Colonic mucosa (tissue), 4 donors: ENCODE measurements at places on chromosomes 7 and 10.
A peak's percentile ranks its signal among the peaks of the same experiment; 100 is the strongest.

DNA sequence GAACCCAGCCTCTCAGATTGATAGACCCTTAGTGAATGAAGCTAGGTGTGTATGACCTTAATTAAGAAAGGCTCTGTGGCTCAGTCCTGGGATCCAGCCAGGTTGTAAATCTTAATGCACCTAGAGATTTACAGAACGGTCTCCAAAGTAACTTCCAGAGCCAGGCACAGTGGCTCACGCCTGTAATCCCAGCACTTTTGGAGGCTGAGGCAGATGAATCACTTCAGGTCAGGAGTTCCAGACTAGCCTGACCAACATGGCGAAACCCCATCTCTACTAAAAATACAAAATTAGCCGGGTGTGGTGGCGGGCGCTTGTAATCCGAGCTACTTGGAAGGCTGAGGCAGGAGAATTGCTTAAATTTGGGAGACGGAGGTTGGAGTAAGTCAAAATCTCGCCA, 24.3 kb downstream of the CALHM2 start:
- no peak for DNase-seq

DNA sequence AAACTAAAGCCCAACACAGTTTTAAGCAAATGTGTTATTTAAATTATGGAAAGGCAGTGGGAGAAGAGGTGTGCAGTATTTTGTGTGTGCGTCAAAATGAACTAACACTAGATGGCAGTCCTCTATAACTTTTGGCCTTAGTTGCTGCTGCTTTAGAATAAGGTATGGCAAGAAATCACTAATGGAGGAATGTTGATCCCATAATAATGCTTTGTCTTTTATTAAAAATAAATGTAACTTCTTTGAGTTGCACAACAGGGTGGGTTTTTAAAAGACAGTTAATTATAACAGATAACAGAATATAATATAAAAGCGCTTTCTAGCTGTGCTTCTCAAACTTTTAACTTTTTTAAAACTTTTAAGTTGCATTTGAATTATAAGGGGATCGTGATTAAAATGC, 56.4 kb downstream of the BBS9 start:
- DNase-seq, result no peak

- no peak for DNase-seq
Observed at GRCh38 chr10:58438340-58438871, 53.2 kb downstream of the TFAM start.

DNA sequence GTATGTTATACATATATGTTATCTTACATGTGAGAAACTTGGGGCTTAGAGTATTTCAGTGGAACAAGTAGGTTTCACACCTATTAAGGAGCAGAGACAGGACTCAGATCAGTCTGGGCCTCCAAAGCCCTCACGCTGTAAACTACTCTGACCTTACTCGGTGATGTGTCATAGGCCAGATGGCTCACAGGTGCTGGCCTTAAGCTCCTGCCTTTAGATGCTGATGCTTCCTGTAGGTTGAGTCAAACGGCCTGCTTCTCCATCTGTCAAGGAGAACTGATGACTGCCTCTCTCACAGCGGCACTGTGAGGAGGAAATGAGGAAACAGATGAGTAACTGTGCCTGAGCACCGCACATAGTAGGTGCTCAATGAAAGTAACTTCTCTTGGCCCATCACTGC, 312.6 kb upstream of the COBL start:
- no peak for DNase-seq

DNA sequence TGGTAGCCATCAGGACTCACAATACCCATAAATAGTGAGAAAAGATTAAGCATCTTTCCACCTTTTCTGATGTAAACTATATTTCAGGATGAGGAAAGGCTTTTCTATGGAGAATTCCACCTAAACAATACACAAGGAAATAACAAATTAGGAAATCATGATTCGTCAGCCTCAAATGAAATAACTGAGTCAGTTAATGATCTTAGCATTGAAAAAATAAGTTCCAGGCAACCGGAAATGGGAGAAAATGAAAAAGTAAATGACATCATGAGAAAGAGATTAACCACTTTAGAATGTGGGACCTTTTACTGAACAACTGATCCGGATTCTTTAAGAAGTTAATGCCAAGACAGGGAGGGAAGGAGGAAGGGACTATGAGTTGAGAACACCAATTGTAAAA, 742.3 kb downstream of the TNS3 start:
- DNase-seq, result no peak

DNA sequence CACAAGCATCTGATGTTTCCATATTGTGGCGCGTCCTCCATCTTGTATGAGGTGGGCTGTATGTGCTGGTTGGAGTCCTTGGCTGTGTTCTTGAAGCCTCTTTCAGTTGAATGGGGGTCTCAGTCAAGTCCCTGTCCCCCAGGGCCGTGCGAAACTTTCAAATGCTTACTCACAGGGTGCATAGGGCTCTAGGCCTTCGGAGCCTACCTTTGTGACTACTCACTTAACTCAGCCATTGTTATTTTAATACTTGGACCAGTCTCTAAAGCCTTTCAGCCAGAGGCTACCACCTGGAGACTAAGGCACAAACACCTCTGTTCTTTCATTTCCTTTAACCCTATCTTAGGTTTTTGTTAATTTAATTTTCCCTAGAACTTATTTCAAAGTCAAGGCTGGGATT, 785.9 kb downstream of the GATA3 start:
- no peak for DNase-seq

- DNase-seq, result no peak
Observed at GRCh38 chr7:20220921-20221547, 3.9 kb upstream of the MACC1 start.

DNA sequence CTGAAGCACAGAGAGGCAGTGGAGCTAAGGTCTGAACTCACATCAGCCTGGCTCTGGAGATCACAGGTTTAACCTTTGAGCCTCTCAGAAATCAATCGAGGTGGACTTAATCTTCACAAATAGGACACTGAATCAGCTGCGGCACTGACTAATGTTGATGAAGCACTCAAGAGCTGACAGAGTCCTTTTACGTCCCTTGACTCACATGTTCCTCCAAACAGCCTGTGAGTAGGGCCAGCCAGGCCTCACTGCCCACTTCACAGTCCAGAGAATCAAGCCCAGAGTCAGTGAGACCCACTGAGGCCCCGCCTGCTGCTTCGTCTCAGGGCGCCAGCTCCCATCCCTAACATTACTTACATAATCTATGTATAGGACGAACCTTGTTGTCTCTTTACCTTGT, 63.1 kb downstream of the TNS3 start:
- no peak for DNase-seq

GRCh38 chr10:32123021-32123420, 66.8 kb upstream of the KIF5B start:
- DNase-seq, result no peak

- no peak for DNase-seq
Observed at GRCh38 chr7:16729541-16729940, 24.0 kb upstream of the TSPAN13 start.

DNA sequence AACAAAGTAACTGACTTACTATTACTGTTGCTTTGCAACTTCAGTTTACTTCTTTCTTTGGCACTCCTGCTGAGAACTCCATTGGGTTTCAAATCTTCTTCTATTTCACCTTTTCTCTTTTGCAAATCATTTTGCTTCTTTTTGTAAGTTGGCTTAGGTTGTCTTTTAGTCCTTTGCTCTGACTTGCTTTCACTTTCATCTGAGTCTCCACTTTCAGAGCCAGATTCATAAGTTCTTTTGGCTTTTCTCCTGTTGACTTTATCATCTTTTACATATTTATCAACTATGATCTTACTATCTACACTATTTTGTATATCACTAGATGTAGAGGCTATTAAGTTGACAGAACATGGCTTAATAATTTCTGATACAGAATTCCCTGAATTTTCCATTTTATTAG, 73.4 kb downstream of the NRBF2 start:
- no peak for DNase-seq

DNA sequence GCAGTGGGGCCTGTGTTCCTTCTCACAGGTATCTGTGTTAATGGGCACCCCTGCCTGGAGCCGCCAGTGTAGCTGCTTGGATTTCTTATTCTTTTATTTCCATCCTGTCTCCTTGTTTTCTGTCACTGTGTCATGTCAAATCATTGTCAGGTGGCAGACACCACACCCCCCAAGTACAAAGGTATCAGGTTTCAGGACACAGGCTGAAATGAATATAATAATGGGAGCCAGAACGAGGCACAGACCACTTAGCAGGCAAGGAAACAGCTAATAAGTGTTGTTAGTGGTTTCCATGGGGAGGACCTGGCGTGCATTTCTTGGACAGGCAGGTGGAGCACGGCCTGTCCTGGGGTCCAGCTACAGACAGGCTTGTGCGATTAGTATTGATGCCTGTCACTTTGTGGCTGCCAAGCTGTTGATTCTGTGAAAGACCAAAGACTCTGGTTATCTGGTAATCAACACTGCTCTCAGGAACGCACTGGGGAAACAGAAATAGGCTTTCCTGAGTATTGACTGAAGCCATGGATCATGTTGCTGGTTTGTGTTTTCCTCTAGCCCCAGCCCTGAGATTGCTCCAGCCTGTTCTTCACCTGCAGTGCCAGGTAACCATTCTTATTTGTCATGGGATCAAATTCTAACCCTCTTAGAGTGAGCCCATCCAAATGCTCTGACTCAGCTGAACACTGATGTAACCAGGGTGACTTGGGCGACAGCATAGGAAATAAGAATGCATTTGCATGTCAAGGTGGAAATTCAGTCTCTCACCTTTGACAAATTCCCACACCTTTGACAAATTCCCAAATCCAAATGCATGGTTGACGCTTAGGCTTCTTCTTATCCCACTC, 1002.0 kb downstream of the LRMDA start:
- no peak for DNase-seq

- no peak for DNase-seq
Observed at GRCh38 chr10:4649886-4650508, 176.0 kb upstream of the AKR1E2 start.

- DNase-seq, result no peak
Observed at GRCh38 chr10:58791137-58791536, 278.5 kb downstream of the BICC1 start.

- no peak for DNase-seq
Observed at GRCh38 chr7:130758429-130759056, 24.5 kb upstream of the KLF14 start.

- DNase-seq, result no peak
Observed at GRCh38 chr7:16811551-16811950, 6.8 kb upstream of the AGR2 start.

GRCh38 chr10:72425133-72425532, 70.4 kb upstream of the DNAJB12 start:
- no peak for DNase-seq

- no peak for DNase-seq
Observed at GRCh38 chr7:116164552-116165306, 45.6 kb upstream of the TES start.

- no peak for DNase-seq
Observed at GRCh38 chr7:27602766-27603165, 59.9 kb downstream of the HIBADH start.

DNA sequence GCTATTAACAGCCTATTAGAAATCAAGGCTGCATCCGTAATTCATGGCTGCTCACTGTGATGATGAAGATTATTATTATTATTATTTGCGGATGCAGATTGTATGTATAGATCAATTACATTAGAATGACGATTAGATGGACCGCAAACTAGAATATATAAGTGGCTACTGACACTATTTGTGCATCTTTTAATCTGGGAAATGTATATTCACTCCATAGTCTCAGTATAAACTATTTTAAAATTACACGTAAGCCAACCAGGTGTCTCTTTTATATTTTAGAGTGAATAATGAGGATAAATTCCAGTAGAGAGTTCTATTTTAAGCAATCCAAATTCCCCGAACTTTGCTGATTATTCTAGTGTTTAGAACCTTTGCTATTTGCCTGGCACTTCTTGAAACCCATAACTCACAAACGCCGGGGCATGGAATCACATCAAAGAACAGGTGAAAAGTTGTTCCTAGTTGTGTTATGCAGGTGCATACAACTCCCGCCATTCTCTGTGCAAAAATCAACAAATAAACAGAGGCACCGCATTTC, 509 bp upstream of the ING3 start:
- DNase-seq, result no peak

- peak; percentile 98 for DNase-seq
Observed at GRCh38 chr10:129466703-129467358, at the start of gene MGMT. MGMT (plus strand) TSS chr10:129467241.

DNA sequence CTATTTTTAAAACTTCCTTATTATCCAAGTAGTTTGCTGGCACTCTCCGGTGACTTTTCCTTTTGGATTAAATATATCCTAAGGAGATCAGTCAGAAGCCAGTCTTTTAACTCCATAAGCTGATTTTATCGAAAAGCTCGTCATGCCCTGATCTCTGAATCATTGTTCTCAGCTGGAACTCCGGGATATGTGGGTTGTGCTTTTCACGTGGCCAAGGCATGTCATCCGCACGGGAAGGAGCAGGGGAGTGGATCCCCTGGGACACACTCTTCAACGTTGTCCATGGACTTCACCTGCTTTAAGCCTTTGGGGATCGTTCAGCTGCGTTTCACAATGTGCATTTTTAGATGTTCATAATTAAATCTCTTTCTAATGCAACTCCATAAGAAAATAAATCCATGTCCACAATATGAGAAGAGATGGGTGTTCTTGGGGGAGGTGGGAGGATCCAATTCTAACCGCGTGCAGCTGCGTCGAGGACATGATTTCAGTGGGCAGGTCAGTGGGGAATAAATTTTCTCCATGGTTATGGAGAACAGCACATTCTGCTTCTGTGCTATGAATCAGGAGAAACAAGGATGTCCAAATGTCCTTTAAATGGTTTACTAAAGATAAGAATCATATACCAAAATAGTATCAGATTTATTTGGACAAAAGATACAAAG, 229.5 kb upstream of the ADARB2 start:
- DNase-seq, result no peak

GRCh38 chr10:19819419-19820033, 3.3 kb downstream of the PLXDC2 start:
- peak; percentile 71 for DNase-seq

DNA sequence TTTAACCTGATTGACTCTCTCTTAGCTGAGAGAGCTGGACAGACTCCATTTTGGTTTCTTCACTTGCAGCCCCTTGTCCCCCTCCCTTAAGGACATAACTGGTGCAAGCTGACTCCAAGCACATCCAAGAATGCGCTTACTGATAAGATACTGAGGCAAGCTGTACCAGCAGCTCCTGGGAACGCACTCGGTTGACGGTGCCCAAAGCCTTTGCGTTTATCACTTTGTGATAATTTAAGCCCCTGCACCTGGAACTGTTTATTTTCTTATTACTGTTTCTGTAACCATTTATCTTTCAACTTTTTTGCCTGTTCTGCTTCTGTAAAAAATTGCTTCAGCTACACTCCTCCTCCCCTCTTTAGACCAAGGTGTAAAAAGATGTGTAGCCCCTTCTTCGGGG, 8.5 kb downstream of the AKR1B15 start:
- DNase-seq, result no peak

DNA sequence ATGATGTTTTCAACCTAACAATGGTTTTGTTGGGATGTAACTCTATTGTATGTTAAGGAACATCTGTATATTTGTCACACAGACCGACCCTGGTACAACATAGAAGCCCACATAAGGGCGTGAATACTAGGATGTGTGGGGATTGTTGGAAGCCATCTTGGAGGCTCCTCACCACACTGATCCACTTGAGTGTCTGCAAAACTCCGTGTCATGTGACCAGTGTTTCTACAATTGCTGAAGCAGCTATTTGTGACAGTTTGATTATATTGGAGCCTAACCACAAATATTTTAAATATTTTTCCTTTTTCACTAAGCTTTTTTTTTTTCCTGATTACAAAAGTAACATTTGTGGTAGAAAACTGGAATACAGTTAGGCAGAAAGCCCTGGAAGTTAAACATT, 27.9 kb downstream of the RALA start:
- DNase-seq, result no peak

- no peak for DNase-seq
Observed at GRCh38 chr7:143410521-143411004, 1.9 kb upstream of the EPHA1 start.
